ENCODE measurements at places on chromosomes 1 and 21.

DNA sequence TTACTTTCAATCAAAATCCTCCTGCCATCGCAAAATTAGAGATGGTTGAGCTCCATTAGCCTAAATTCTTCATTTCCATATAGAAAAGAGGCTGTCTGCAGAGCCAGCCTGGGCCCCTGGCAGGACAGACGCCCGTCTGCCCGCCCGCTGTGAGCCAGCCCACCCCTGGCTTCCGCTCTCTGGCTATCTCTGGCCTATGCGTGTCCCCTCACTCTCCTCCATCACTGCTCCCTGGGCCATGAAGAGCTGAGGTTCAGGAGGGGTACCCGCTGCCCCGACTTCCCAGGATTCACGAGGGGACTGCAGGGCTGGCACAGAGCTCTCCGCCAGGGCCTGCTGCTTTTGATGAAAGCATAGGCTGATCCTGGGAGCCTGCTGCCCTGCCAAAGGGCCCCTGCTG, 117.6 kb downstream of the CASZ1 start:
- H3K4me3 ChIP-seq, result no peak overlapping the region
- H3K27me3 ChIP-seq, result no peaks in the 10 kb centered on the region
- no peak overlapping the region for H3K27ac ChIP-seq
- DNase-seq, result no peak
- no peaks in the 10 kb centered on the region for H3K36me3 ChIP-seq
- no peaks in the 10 kb centered on the region for H3K4me1 ChIP-seq

GRCh38 chr1:161068306-161069234, 1.1 kb downstream of the ARHGAP30 start:
- peaks cover 4% of the 10 kb centered on the region for H3K36me3 ChIP-seq
- peak; percentile 79 for DNase-seq
- H3K27me3 ChIP-seq, result no peaks in the 10 kb centered on the region

GRCh38 chr1:156627313-156627880, 8.2 kb downstream of the HAPLN2 start:
- no peak overlapping the region for H3K27ac ChIP-seq
- H3K4me3 ChIP-seq, result no peak overlapping the region
- peaks cover 23% of the 10 kb centered on the region for H3K4me1 ChIP-seq

DNA sequence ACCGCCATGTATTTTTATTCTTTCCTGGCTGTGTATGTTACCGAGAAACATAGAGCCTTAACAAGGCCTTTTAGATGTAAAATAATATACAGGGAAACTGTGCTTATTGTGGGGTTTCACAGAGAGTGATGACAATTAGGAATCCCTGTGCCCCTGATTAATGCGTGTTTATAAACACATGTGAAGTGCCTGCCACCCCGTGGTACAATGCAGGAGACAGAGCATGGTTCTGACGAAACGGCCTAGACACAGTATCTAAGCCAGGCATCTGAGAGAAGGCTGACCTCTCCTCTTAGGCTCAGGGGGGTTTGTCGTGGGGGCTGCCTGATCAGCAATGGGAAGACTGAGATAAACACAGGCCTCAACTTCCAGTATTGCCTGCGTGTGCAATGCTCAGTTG, 200.0 kb downstream of the AJAP1 start:
- H3K36me3 ChIP-seq, result no peaks in the 10 kb centered on the region
- no peak for DNase-seq
- no peak overlapping the region for H3K4me3 ChIP-seq
- no peaks in the 10 kb centered on the region for H3K4me1 ChIP-seq
- H3K27ac ChIP-seq, result no peak overlapping the region
- H3K27me3 ChIP-seq, result no peaks in the 10 kb centered on the region

GRCh38 chr1:5567839-5568238, 424.4 kb downstream of the NPHP4 start:
- no peaks in the 10 kb centered on the region for H3K4me1 ChIP-seq
- no peaks in the 10 kb centered on the region for H3K36me3 ChIP-seq
- H3K4me3 ChIP-seq, result no peak overlapping the region
- H3K27me3 ChIP-seq, result no peaks in the 10 kb centered on the region
- DNase-seq, result no peak
- no peak overlapping the region for H3K27ac ChIP-seq

- no peak for DNase-seq
- H3K27ac ChIP-seq, result no peak overlapping the region
- no peaks in the 10 kb centered on the region for H3K4me1 ChIP-seq
- H3K4me3 ChIP-seq, result no peak overlapping the region
Observed at GRCh38 chr1:241007668-241008067, 349.3 kb downstream of the RGS7 start.

GRCh38 chr1:104380003-104380402, 630.3 kb downstream of the AMY1C start:
- H3K27me3 ChIP-seq, result no peaks in the 10 kb centered on the region
- H3K27ac ChIP-seq, result no peak overlapping the region
- no peak overlapping the region for H3K4me3 ChIP-seq
- no peaks in the 10 kb centered on the region for H3K36me3 ChIP-seq
- no peaks in the 10 kb centered on the region for H3K4me1 ChIP-seq
- no peak for DNase-seq

DNA sequence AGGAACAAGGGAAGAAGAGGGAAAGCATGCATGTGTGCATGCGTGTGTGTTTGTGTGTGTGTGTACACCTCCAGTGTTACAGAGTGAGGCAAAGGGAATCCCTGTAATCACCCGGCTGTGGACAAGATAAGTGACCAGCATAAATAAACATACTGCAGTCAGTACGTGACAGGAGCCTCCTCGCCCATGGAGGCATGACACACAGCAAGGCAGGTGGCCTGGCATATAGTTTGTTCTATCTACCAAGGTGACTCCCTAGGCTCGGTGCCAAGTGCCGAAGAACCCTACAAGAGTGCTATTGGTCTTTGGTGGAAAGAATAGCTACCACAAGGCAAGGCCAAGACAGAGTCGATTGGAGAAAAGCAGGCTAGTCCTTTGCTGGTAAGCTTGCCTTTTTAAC, 31.7 kb upstream of the HEATR1 start:
- DNase-seq, result no peak
- H3K4me3 ChIP-seq, result no peak overlapping the region
- H3K36me3 ChIP-seq, result no peaks in the 10 kb centered on the region
- no peaks in the 10 kb centered on the region for H3K4me1 ChIP-seq
- H3K27ac ChIP-seq, result no peak overlapping the region

- peaks cover 34% of the 10 kb centered on the region for H3K4me1 ChIP-seq
- no peak overlapping the region for H3K27ac ChIP-seq
- DNase-seq, result no peak
- H3K27me3 ChIP-seq, result no peaks in the 10 kb centered on the region
- no peak overlapping the region for H3K4me3 ChIP-seq
- H3K36me3 ChIP-seq, result no peaks in the 10 kb centered on the region
Observed at GRCh38 chr1:181102841-181103240, 14.3 kb downstream of the IER5 start.

DNA sequence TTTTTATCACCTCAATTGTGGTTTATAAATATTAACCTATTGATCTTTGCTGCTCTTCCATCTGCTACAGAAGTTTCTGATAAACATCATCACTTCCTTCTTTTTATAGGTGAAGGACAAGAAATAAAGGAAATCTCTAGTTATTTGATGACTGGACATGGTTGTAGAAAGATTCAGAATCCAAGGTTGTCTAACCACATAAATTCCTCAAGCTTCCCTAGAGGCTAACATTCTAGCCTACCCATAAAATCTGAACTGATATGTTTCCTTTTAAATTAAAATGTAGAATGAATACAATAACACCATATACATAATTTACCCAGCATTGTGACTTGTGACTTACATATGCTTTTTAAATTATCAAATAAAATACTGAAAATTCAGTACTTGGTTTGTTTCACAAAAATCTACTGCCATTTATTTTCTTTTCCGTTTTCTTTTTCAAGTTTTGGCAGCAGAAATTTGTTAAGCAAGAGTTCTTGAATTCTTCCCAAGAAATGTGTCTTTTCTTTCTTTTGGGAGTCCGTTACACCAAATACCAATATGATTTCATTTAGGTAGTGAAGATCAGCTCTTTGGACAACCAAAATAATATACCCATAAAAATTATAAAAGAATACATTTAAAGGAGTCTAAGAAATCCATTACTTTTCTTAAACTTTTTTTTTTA, 513.2 kb upstream of the ADGRL2 start:
- H3K4me1 ChIP-seq, result no peaks in the 10 kb centered on the region
- H3K36me3 ChIP-seq, result no peaks in the 10 kb centered on the region
- no peak for DNase-seq
- no peak overlapping the region for H3K27ac ChIP-seq
- H3K27me3 ChIP-seq, result no peaks in the 10 kb centered on the region

DNA sequence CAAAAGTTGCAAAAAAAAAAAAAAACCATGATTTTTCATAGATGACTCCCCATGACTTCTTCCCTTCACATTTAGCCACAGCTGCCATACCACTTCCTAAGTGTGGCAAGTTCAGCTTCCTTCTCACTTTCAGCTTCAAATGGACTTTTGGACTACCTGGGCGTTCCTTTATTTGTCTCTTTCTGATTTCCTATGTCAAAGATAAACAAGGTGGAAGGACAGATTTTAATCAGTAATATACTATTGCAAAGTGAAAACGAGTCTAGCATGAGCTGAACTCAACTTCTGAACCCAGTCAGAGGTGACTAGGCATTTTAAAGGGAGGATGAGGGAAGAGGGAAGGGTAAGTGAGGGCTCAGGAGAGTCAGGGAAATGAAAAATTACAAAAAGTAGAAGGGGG, 14.4 kb upstream of the SCCPDH start:
- no peaks in the 10 kb centered on the region for H3K4me1 ChIP-seq
- no peak overlapping the region for H3K4me3 ChIP-seq
- DNase-seq, result no peak
- no peaks in the 10 kb centered on the region for H3K36me3 ChIP-seq
- H3K27me3 ChIP-seq, result no peaks in the 10 kb centered on the region
- H3K27ac ChIP-seq, result no peak overlapping the region

DNA sequence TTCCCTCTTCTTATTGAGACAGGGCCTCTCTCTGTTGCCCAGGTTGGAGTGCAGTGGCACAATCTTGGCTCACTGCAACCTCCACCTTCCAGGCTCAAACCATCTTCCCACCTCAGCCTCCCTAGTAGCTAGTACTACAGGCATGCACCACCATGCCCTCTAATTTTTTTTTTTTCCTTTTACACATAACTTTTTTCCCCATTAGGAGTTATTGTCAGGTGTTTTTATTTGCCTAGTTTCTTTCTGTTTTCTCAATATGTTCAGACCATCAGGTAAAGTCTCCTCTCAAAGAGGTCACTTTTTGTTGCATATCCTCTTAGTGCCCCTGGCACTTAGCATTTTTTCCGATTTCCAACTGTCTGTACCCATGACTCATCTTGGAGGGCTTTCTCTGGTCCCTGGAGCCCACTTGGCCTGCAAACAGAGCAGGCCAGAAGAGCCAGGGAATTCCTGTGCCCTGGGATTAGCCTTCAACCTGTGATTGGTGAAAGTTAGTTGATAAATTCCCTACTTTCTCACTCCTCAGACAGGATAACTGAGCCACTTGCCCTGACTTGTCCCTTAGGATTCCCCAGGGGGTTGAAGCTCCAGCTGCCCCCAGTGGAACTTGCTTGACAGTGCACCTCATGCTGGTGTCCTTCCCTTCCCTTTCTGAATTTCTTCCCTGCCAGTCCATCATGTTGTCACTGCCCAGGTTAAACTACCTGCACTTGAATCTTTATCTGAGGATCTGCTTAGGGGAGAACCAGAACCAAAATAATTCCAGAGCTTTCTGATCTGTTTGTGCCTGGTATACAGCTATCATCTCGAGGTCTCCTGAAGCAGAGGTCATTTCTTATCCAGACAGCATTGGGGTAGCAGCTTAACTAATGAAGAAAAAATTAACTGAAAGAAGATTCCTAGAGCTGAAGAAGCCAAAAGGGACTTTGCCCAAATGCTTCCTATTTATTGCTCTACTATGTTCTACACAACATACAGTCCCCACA, 2.4 kb downstream of the NTPCR start:
- H3K4me3 ChIP-seq, result no peak overlapping the region
- no peak for DNase-seq
- peaks cover 4% of the 10 kb centered on the region for H3K4me1 ChIP-seq

DNA sequence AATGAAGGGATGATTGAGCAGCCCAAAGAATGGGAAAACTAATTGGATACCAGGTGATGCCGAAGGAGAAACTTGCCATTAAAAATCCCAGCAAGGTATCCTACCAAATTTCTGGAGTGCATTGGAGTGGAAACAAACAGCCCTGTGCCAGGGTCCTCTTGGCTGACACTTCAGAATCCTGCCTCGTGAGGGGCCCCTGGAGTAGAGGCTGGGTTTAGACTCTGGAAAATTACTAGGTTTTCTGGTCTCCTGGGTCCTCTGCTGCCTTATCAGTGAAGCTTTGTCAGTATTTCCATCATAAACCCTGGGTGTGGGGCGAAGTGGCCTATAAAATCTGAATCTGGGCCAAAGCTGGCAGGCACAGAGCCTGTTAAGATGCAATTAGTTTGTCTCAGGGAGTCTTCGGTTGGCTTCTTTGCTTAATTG, 289.2 kb upstream of the USP24 start:
- no peaks in the 10 kb centered on the region for H3K4me1 ChIP-seq
- no peak overlapping the region for H3K4me3 ChIP-seq
- DNase-seq, result no peak

DNA sequence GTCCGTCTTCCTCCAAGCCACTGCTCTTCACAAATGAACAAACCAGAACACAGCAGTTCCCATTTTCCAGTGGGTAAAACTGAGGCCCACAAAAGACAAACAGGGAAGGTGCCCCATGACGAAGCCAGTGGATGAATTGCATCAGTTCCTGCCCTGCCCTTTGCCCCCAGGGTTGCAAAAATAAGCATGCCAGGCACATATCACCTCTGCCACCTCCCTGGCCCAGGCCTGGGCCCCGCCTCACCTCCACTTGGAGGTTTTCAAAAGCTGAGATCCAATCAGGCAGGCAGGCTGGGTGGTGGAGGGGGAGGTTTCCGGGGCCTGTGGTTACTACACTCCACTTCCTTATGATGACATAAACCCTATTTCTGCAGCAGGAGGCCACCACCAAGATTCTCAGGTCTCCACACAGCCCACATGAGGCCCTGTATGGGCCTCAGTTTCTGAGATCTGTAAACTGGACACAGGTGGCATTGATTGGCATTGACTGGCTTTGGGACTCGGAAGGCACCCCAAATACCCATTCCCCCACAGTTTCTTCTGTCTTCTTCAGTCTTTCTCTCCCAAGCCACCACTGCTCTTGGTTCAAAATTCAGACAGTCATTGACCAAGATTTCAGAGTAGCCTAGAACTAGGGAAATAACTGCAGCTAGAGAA, 4.1 kb downstream of the KIF21B start:
- H3K27me3 ChIP-seq, result no peaks in the 10 kb centered on the region
- DNase-seq, result peak; percentile 82
- peak overlapping the region; percentile 81 for H3K27ac ChIP-seq
- peak overlapping the region; percentile 3 for H3K4me3 ChIP-seq
- no peaks in the 10 kb centered on the region for H3K36me3 ChIP-seq

- no peak for DNase-seq
- no peak overlapping the region for H3K27ac ChIP-seq
- no peaks in the 10 kb centered on the region for H3K4me1 ChIP-seq
- H3K36me3 ChIP-seq, result no peaks in the 10 kb centered on the region
Observed at GRCh38 chr1:98287626-98288025, 366.8 kb upstream of the DPYD start.

- H3K4me3 ChIP-seq, result no peak overlapping the region
- no peak overlapping the region for H3K27ac ChIP-seq
- no peaks in the 10 kb centered on the region for H3K27me3 ChIP-seq
- no peaks in the 10 kb centered on the region for H3K4me1 ChIP-seq
- no peaks in the 10 kb centered on the region for H3K36me3 ChIP-seq
Observed at GRCh38 chr1:161082483-161082882, 6.9 kb downstream of the NECTIN4 start.
